ENCODE measurements at places on chromosomes 5 and 9. TPM values are rescaled to one million over a fixed set of nuclear protein-coding genes. Genes with fewer than 3 reads are reported as not detected.
A peak's percentile ranks its signal among the peaks of the same experiment; 100 is the strongest.

SAXO1 gene
- 0.25 TPM for polyA plus RNA-seq

TMC1 gene
- polyA plus RNA-seq, result 0.96 TPM

PGM5 gene
- 41.9 TPM for polyA plus RNA-seq

ELAVL2 gene
- polyA plus RNA-seq, result 4.6 TPM

MOB3B gene
- polyA plus RNA-seq, result 27.4 TPM

CDH10 gene
- 6.6 TPM for polyA plus RNA-seq

FAM153A gene
- 0.34 TPM for polyA plus RNA-seq

EMB gene
- 4.7 TPM for polyA plus RNA-seq

SH3PXD2B gene
- 34.6 TPM for polyA plus RNA-seq

- DNase-seq, result no peak
Observed at GRCh38 chr5:36685631-36686288, 79.4 kb downstream of the SLC1A3 start.

GRCh38 chr9:20551236-20551635 lies 71.1 kb downstream of the MLLT3 start:
- DNase-seq, result no peak

DNA sequence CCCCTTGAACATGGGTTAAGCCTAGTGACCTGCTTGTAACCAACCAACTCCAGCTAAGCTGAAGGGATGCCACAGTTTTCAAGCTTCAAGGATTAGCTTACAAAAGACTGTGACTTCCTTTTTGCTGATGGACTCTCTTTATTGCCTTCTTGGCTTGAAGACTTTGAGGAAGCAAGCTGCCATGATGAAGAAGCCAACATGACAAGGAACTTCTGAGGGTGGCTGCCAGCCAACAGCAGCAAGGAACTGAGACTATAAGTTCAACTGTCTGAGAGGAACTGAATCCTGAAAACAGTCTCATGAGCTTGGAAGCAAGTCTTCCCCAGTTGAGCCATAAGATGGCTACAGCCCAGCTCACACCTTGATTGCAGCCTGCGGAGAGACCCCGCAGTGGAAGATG lies 116.1 kb upstream of the TAF11L2 start:
- no peak for DNase-seq

DNA sequence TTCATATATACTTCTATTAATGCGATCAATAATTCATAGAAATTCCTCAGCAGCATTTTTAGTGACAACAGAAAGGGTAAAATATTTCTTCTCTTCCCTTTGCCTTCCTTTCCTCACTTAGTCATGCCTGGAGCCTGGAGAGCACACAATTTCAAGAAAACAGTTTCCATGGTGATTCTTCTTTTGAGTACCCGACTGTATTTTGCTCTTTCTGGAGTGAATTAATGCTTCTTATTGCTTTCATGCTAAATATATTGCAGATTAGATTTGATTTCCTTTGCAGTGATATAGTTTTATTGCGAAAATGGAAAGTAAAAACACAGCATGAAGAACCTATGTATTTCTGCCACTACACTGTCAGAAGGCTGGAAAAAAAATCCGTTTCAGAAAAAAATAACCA lies 153.5 kb downstream of the PPP2R2B start:
- DNase-seq, result no peak

GRCh38 chr9:127989094-127989493 lies 8.3 kb upstream of the EEIG1 start:
- DNase-seq, result no peak

GRCh38 chr5:129935626-129936025 lies 31.4 kb downstream of the CHSY3 start:
- no peak for DNase-seq

GRCh38 chr9:96020792-96021550 lies 145.5 kb downstream of the ERCC6L2 start:
- DNase-seq, result no peak

- DNase-seq, result no peak
Observed at GRCh38 chr5:81016116-81016515, 56.0 kb downstream of the RASGRF2 start.

GRCh38 chr9:70881333-70881732 lies 240.1 kb downstream of the TRPM3 start:
- no peak for DNase-seq

DNA sequence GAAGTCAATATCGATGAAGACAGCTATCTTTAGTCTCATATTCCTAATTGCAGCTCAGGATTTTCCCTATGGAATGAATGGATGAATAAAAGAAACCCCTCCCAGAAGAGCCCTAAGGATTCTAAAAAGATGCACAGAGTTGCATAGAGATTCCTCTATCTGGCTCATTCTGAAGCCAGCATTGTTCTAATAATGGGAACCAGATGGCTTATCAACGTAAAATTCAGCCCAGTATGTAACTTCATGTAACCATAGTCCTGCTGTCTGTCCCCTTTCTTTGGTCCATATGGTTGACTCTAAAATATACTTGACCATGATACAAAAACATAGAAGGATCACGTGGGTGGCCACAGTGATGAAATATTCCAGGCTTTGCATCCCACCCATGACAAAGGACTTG lies 508.6 kb downstream of the RASEF start:
- DNase-seq, result no peak

DNA sequence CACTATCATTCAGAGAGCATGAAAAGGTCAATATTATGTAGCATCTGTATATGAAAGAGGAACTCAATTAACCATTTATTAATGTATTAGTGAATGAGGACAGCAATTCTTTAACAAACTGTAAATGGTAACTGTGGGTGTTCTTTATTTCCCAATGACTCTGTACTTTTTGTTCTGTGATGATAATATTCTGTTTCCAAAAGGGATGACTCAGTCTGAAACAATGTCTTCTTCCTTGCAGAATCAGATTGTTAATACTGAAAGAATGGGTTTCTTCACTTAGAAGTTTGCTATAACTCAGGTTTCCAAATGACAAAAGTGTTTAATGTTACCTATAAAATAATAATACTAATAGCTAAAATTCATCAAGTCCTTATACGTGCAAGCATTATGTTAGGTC lies 1518.7 kb upstream of the WWC1 start:
- DNase-seq, result no peak

GRCh38 chr5:56700711-56701110 lies 114.6 kb upstream of the MAP3K1 start:
- DNase-seq, result no peak

- DNase-seq, result no peak
Observed at GRCh38 chr5:89695371-89695770, 714.2 kb downstream of the CETN3 start.

GRCh38 chr5:103895738-103896137 lies 333.1 kb upstream of the NUDT12 start:
- DNase-seq, result no peak

DNA sequence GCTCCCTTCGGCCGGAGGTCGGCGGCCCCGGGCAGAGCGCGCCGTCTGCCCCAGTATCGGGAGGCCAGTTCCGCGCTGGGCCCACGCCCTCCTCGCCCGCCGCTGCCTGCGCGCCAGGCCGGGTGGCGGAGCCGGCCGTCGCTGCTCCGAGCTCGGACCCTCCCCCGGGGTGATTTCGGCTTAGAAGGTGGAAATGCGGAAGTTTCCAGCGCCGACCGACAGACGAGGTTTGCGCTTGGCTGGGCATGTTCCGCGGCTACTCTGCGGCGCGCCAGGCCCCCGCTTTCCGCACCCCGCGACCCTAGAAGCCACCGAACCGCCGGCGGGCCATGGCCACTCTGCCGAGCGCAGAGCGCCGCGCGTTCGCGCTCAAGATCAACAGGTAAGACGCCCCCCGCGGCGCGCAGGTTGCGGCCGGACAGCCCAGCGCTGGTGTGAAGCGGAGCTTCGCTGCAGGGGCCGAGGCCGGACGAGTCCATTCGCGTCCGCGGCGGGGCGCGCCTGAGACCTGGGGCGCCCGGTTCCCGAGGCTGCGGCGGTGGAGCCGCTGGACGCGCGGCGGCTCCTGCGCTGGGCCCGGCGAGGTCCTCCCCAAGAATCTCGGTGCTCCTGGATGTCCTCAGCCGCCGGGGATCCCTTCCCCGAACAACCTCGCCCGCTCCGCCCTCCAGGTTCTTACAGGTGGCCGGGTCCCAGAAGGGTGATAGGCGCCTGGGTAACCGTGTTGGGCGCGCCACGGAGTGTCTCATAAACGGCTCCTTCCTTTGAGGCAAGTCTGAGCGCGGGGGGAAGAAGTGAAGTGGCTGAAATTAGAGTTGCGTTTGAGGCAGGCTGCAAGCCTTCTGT lies at the start of gene DOCK8:
Gene DOCK8, plus strand, starts transcription at position 218 of the 846 bp plus-strand sequence. Its CDS starts 112 bp downstream, at position 330.
- peak; percentile 29 for DNase-seq

DNA sequence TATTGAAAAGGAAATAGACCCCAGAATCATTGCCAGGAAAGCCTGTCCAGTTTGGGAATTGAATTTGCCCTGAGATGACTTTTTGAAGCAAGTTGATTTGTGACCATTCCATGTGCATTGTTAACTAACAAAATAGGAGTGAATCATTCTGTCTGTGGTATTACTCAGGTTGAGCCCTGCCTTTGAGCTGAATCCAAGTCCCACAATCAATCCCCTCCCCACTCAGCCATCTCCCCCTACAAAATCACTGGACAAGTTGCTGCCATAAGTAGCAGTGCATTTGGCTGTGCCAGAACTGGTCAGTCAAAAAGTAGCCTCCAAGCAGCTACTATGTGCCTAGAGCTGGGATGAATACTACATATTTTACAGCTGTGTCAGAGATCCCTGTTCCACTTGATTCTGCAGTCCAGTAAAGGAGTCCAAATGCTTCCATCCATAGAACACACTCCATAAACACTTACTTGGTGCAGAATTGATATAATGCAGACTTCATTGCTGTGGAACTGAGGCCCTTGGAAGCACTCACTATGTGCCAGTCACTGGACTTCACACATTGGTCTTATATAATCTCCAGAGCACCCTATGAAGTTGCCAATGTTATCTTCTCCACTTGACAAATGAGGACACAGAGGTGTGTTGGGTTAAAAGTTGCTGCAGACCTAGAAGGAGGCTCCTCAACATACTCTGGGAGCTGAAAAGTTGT lies 96.1 kb downstream of the ZNF462 start:
- DNase-seq, result no peak

- DNase-seq, result no peak
Observed at GRCh38 chr5:44426944-44427343, 37.7 kb upstream of the FGF10 start.

GRCh38 chr5:96207420-96207819 lies 225.6 kb downstream of the PCSK1 start:
- no peak for DNase-seq

GRCh38 chr9:35618854-35619799 lies 914 bp upstream of the CD72 start:
- no peak for DNase-seq

DNA sequence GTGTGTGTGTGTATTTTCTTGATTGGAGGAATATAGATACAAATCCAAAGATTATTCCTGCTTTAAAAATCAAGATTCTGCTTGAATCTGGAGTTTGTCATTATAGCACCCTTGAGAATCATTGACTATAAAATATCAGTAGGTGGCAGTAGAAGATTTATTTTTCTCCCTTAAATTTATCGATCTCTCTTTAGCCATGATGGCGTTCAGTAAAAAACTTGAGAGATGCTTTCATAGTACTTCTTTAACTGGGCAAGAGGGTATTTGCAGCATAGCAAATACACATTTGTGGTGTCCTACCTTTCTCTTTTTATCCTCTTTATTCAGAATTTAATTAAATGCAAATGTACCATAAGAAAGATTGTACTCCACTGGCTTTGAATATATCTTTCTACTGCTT lies 307.7 kb downstream of the ADGRV1 start:
- no peak for DNase-seq

DNA sequence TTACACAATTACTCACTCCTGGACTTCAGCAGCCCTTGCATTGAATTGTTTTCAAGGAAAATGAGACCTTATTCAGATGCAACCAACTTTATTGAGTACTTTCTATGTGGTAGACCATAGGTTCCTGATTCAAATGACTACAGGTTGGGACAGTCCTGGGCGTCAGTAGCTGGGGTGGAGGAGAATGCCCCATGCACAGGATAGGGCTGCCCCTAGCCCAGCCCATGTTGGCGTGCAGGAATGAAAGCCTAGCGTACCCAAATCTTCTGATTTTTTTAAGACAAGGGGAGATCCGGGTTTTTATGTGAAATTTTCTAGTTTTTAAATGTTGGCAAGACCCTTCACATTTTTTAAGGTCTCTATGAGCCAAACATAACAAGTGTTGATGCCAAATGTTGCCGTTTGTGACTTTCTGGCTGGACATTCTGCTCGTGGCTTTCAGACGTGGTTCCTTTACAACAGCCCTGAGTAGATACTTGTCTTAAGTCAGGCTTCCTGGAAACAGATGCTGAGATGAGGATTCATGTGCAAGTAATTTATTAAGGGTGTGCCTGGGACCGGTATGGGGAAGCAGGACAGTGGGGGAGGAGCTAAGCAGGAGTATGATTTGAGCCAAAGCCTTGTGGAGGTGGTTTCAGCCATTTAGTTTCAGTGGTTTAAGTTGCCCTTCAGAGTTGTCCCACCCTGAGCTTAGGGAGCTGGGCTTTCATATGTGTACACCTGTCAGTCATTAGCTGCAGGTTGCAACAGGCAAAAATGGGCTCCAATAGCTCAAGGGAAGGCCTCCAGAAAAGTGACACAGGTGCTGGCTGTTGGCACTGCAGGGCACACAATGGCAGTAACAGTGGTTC lies 154.1 kb downstream of the NTRK2 start:
- no peak for DNase-seq

DNA sequence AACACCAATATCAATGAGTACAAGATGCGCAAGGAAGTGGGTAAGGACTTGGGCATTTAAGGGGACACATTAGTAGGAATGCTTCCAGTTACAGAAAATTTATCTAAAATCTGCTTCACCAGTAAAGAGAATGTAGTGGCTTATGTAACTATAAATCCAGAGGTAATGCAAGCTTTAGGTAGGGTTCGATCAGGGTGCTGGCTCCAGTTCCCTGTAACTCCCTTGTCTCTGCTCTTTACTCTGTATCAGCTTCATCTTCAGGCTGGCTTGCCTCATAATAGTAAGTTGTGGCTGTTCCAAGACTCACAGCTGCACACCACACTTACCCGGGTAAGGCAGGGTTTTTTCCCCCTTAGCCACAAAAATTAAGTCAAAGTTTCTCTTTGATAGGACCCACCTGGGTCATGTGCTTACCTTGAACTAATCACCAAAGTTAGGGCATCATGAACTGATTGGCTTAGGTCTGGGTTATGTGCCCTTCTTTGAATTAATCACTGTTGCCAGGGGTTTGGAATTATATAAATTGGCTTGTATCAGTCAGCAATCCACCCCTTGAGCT lies 35.5 kb downstream of the ARHGEF37 start:
- DNase-seq, result no peak

All from right renal pelvis (tissue), 4 donors.